ENCODE measurements at places on chromosomes 5 and 9.

- DNase-seq: no peak
Measured at GRCh38 chr9:104903609-104904008, 24.3 kb downstream of the ABCA1 start.

- peak; percentile 96 for DNase-seq
Measured at GRCh38 chr5:32190095-32190494, 16.0 kb upstream of the GOLPH3 start.

DNA sequence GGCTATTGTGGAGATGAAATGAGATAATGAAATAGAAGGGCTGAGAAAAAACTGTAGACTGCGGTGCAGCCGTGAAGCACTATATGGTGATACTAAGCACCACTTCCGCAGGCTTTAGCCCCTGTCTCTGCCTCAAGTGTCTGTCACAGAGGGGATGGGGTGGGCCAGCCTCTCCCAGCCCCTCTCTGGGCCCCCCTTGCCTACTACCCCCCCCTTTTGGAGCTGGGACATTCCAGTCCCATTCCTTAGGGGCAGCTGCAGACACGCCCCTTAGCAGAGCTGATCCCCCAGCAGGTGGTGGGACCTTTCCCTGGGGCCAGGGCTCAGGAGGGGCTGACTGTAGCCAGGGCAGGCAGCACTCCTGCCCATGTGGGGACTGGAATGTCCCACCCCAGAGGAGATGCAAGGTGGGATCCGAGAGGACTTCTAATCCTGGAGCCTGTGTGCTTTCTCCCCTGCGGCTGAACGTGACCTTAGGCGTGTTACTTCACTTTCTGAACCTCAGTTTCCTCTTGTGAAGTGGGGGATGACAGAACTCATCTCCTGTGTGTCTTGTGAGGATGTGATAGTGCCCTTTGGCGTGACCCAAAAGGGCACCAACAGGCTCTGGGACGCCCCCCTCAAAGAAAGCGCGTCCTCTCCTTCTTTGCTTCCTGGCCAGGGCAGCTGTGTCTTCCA lies 1.9 kb downstream of the N4BP3 start:
- DNase-seq: no peak

DNA sequence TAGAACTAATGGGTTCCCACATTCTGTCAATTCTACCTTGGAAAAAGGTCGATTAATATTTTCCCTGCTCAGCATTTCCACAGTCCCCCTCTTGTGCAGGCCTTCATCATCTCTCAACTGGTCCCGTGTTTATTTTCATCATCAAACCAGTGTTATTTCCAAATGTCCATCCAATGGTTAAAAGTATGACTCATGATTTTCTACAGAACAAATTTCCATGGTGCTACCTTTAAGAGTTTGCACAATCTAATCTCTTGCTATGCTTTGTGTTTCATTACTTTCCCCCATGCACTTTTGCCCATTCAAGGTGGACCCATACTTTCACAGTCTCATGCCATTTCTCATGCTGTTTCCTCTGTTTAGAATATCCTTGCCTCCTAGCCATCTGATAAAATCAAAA lies 143.7 kb downstream of the CCDC192 start:
- no peak for DNase-seq

DNA sequence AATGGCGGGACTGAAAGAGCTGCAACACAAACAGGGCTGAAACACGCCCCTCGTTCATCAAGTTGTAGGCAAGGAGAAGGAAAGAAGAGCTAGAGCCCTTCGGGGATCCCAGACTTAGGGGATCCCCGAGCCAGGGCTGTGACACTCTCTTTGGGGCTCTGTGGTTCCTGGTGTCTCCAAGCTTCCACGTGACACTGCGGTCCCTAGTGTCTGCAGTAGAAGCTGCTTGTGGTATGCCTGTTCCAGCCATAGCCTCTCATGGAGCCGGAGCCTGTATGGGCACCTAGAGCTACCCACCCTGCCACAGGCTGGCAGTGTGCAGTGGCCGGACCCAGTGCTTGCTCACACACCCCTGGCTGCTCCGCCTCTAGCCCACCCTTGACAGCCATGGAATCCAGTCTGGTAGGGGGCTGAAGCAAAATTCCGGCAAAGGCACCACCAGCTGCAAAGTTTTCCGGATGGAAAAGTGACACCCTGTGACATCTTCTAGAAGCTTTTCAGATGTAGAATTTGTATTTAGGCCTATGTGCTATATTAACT lies 1439.6 kb upstream of the ACO1 start:
- no peak for DNase-seq

- DNase-seq: no peak
Measured at GRCh38 chr9:35956651-35957050, 1.3 kb downstream of the OR2S2 start.

DNA sequence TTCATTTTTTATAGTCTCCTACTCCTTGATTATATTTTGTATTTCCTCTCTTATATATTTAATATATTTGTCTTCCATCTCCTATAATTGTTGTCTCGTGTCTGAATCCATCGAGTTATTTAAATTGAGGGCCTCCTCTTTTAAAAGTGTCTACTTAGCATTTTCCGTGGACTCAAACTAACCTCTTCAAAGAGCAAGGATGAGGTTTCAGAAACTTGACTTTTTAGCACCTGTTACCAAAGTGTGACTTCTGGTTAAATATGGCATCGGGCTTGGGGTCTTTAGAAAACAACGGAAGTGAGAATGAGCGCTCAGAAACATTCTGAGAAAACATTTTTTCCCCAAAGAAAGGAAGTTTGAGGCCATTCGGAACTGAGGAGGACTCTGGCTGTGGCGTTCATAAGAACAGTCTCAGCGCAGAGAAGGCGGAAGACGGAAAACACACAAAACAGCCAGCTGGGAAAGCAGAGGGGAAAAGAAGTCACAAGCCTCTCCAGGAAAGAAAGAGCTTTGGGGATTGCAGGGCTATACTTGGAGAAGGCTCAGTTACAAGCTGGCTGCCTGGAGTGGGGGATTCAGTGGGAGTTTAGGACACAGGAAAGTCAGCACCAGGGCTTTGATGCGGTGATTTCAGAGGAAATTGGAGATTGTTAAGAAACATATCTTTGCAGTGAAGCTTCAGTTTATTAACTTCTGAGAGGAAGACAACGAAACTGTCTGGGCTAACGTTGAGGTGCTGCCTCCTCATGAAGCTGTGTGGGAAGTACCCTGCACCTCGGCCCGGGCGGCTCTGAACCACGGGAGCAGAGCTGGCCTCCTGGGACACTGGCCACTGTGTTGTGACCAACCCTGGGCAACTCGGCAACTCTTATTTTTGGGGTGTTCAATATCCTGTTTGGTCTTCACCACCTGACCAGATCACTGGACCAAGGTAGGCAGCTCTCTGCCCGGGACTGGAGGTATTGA lies 25.1 kb upstream of the IRX2 start:
- DNase-seq: no peak

DNA sequence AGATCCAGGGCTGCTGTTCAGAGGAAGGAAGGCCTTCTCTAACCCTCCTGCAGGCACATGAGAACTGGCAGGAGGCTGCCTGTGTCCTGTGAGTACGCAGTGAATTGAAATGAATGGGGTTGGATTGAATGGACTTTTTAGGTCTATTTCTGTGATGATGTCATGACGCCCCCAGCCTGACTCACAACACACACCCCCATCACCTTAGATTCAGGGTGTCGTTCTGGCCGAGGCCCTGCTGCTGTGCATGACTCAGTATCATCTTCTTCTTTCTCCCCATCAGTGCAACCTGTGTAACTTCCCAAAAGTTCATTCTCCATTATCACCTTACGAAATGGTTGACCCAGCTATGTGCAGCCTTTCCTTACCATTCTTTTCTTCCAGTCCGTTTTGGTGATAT lies 5.4 kb downstream of the PCAT7 start:
- no peak for DNase-seq

DNA sequence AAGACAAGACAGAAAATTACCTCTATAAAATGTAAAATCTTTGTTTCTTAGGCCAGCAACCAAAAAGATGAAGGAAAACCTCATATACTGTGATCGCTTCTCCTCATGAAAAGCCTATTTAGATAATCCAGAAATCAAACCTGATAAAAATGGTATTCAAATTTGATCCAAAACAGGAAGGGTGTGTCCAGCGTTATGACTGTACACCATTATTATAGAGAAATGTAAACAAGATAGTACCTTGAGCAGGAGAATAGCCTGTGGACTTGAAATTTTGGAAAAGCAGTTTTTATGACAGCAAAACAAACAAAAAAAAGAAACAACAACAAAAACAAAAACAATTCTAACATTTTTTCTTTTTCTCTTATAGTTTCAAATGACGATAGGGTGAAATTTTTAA lies 1382.8 kb upstream of the CDH9 start:
- no peak for DNase-seq

- no peak for DNase-seq
Measured at GRCh38 chr5:5132234-5132633, 7.9 kb upstream of the ADAMTS16 start.

GRCh38 chr5:139383275-139383992 lies at the start of gene SLC23A1:
SLC23A1 (minus strand) TSS chr5:139383297; CDS start chr5:139383253, 44 bp downstream.
- no peak for DNase-seq

GRCh38 chr5:2759091-2759490 lies 7.6 kb upstream of the IRX2 start:
- no peak for DNase-seq

DNA sequence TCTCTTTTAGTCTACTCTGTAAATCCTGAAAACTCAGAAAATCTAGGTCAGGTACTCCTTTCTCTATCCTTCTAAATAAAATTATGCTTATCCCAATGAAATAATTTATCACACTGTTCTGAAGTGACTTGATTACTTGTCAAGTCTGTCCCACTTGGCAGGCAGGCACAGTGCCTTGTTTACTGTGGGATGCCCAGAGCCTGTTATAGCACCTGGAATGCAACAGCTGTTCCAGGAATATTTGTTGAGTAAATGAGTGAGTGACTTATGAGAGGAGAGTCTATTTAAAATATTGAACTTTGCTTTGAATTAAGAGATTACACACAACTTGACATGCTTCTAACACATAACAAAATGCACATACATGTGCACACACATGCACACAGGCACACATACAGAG lies 130.0 kb downstream of the MPDZ start:
- no peak for DNase-seq

- DNase-seq: no peak
Measured at GRCh38 chr9:134416385-134417015, 90.2 kb downstream of the RXRA start.

GRCh38 chr5:170861667-170861916 lies 226 bp upstream of the RANBP17 start:
- DNase-seq: no peak

GRCh38 chr5:91339063-91339705 lies 43.9 kb downstream of the ARRDC3 start:
- no peak for DNase-seq

DNA sequence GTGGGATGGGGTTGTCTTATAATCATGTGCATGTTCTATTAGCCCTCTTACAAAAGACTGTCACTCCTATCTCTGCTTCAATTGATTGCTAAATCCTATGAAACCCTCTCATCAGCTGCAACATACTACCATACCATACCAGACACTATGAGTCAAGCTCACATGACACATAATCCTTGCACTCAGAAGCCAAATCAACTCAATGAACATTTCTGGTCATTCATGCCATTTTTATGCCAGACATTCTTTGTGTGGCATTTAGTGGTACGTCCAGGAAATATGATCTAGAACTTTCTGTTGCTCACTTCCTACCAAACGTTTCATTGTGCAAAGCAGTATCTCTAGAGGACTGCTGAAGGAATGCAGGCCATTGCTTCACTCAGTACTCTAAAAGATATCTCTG lies 159.2 kb upstream of the GNA14 start:
- DNase-seq: peak; percentile 29

- no peak for DNase-seq
Measured at GRCh38 chr9:78575771-78576170, 278.8 kb downstream of the PSAT1 start.

DNA sequence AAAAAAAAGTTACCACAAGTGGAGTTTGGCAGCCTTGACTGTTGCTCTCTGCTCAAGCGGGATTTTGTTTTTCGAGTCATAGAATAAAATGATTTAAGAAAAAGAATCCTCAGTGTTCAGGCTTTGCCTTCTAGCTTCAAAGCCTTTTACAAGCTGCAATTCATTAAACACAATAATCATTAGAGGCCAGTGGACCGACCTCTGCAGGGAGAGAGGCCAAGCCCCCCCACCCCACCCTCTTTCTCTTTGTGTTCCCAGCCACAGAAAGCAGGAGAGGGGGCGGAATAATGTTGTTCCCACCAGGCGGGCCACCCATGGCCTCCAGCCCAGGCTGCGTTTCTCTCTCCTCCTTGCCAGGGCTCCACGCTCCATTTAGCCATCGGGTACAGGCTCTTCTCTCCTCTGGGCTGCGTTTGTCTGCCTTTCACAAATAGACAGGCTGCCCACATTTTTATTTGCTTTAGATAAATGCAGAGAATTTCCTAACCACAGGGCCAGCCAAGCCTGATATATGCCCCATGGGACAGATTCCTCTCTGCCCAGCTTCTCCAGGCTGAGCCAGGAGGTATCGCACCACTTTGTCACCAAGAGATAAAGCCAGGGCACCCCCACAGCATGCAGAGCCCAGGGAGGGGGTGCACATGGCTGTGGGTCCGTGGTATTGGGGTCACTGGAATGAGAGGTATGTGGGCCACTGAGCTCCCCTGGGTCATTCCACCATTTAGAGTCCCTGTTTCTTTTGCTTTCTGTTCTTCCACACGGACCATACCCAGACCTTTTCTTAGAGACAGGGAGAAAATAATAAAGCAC lies 318.8 kb downstream of the PIK3R1 start:
- no peak for DNase-seq
